ENCODE measurements at places on chromosomes 2 and 18.
A peak's percentile ranks its signal among the peaks of the same experiment; 100 is the strongest.

DNA sequence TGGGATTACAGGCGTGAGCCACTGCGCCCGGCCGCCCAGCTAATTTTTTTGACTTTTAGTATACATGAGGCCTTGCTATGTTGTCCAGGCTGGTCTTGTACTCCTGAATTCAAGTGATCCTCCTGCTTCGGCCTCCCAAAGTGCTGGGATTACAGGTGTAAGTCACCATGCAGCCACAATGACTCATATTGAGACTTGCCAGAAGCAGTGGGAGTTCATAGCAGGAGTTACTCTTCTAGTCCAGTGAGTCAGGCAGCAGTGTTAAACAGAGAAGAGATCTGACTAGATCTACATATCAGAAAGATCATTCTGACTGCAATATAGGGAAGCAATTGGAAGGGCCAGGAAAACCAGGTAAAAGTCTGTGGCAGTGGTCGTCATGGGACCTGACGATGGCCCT, 1.5 kb upstream of the FLACC1 start:
- DNase-seq = no peak

GRCh38 chr2:39325966-39326365, 82.2 kb upstream of the CDKL4 start:
- DNase-seq = no peak

GRCh38 chr2:23566241-23567142, 181.5 kb downstream of the KLHL29 start:
- no peak for DNase-seq

- DNase-seq = no peak
Measured at GRCh38 chr18:79048245-79048632, 21.0 kb upstream of the ATP9B start.

- DNase-seq = no peak
Measured at GRCh38 chr2:8693157-8693821, 11.4 kb downstream of the ID2 start.

- no peak for DNase-seq
Measured at GRCh38 chr2:192145496-192145895, 49.2 kb downstream of the TMEFF2 start.

- no peak for DNase-seq
Measured at GRCh38 chr2:218387369-218388194, 5.5 kb downstream of the SLC11A1 start.

GRCh38 chr2:5521461-5521860, 170.7 kb upstream of the SOX11 start:
- no peak for DNase-seq

DNA sequence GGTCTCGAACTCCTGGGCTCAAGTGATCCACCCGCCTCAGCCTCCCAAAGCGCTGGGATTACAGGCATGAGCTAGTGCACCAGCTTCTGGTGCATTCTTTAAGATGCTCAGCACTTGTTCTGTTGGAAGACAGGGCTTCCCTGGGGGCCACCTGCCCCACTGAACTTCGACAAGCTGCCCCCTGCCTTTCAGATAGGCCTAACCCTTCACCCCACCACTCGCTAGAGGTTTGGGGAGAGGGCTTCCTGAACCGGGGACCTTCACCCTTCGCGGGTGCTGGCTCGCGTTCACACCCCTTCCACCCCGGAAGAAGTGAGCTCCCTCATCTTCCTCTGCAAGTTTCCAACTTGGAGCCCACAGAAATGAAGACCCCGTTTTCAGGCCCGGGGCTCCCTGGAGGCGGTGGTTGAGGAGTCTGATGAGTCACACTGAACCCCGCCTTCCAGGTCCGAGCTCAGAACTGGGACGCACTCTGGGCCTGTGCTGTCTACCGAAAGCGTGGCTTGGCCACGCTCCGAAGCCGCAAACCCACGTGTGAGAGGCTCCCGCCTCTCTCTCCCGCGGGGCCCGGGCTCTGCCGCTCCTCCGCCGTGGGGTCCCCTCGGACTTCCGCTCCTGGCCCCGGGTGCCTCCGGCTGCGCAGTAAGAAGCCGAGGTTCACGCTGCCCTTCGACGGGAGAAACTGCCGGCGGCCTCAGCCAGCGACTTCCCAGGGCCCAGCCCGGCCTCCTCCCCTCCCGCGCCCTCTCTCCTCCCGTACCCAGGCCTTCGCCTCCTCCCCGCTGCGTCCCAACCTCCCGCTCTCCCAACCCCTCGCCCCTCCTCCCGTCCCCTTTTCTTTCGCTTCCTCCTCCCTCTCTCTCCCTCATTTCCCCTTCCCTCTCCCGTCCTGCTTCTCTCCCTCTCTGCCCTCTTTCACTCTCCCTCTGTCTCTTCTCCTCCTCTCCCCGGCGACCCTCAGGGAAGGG, 47.5 kb upstream of the SP3 start:
- no peak for DNase-seq

GRCh38 chr2:60526623-60527022, 26.8 kb downstream of the BCL11A start:
- DNase-seq = no peak

- DNase-seq = no peak
Measured at GRCh38 chr18:11004951-11005350, 144.4 kb downstream of the PIEZO2 start.

DNA sequence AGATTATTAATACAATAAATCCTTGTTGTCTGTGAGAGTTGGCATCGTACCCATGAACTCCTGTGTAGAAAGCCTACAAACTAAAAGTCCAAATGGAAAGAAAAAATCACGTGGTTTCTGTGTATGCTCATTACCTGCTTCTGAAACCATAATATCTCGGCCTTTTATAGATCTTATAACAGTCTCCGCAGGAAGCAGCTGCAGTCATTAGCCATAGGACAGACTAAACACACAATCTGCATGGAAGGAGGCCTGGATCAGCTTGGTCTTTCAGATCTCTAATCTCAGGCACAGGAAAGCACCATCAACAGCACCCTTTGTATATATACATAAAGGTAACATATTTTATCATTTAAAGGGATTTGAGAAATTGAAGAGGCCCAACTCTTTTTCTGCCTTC, 508.9 kb upstream of the TCF4 start:
- no peak for DNase-seq

GRCh38 chr18:57624988-57625387, 3.4 kb upstream of the NARS1 start:
- DNase-seq = no peak

GRCh38 chr2:149579972-149580882, 7.3 kb downstream of the MMADHC start:
- no peak for DNase-seq

DNA sequence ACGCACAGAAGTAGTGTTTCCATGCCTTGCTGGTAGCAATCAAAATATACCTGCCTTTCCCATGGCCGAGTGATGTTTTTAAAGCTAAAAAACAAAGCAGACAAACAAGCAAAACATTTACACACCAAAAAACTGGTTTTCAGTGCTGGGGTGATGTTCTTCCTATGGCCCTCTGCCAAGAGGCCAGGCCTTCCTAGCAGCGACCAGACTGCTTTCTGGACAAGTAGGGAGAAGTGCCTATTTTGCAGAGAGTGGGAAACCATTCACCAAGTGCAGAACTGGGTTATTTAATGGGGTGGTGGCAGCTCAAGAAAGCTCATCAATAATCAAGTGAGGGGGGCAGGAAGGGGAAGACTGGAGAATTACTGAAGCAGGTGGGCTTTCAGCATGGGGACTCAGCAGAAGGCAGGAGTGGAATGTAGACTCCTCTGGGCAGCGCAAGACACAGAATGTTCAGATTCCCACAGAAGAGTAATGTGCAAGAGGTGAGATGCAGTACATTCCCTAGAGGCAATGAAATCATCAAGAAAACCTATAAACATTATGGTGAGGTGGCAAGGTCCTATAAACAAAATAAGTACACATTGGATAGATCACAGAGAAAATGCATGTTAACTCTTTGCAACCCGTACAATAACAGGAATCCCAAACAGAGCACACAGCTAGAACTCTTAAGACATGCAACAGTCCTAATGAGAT, 44.0 kb downstream of the CPO start:
- DNase-seq = no peak

GRCh38 chr2:225764346-225764745, 364.8 kb downstream of the NYAP2 start:
- no peak for DNase-seq

- DNase-seq = no peak
Measured at GRCh38 chr2:43814711-43815110, 23.9 kb downstream of the ABCG5 start.

GRCh38 chr2:8248623-8248957, 433.3 kb upstream of the ID2 start:
- DNase-seq = no peak

- no peak for DNase-seq
Measured at GRCh38 chr2:191315365-191315752, 70.2 kb downstream of the MYO1B start.

- DNase-seq = no peak
Measured at GRCh38 chr18:79558196-79558932, 121.2 kb upstream of the CTDP1 start.

DNA sequence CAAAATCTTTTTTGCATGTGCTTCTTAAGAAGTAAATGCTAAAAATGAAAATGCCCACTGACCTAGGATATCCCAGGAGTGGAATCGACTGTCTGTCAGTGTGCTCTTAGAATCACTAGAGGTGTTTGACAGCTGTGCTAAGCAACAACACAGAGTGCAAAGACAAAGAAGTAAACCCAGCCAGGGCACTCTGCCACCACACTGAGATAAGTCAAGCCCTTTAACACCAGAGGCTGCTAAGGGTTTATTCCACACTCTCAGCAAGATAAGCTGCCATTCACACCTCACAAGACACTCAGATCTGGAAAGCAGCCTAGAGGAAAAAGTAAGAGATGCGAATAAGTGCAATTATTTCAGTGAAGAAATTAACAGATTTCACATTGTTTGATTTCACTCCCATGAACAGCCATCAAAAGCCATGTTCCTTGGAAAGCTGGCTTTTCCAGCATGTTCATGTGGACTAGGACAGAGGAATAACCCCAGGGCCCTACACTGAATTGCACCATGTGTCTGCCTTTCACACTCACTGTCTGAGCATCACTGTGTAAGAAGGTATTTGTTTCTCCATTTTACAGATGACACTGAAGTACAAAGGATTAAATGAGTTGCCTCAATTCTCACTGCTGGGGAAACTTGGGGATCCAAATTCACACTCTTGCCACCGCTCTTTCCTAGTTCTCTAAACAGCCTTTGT, 6.0 kb upstream of the BMP10 start:
- DNase-seq = no peak

GRCh38 chr2:23544589-23545295, 159.8 kb downstream of the KLHL29 start:
- DNase-seq = no peak

GRCh38 chr18:9348079-9348671, 13.6 kb downstream of the TWSG1 start:
- no peak for DNase-seq

DNA sequence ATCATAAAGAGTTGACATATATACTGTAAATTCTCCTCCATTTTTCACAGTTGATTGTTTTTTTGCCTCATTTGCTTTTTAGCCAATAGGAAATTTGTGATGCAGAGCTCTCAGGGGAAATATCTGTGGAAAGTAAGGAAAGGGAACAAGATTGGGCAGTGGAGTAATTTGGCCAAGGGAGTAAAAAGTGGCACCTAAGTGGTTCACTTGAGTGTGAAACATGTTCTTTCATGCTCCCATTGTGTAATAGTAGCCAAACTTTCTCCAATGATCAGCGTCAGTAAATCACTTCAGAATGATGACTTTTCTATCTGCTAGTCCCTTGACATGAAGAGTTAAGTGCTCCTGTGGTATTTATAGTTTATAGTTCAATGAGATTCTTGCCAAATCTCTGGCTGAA, 141.9 kb upstream of the KCNJ3 start:
- no peak for DNase-seq

DNA sequence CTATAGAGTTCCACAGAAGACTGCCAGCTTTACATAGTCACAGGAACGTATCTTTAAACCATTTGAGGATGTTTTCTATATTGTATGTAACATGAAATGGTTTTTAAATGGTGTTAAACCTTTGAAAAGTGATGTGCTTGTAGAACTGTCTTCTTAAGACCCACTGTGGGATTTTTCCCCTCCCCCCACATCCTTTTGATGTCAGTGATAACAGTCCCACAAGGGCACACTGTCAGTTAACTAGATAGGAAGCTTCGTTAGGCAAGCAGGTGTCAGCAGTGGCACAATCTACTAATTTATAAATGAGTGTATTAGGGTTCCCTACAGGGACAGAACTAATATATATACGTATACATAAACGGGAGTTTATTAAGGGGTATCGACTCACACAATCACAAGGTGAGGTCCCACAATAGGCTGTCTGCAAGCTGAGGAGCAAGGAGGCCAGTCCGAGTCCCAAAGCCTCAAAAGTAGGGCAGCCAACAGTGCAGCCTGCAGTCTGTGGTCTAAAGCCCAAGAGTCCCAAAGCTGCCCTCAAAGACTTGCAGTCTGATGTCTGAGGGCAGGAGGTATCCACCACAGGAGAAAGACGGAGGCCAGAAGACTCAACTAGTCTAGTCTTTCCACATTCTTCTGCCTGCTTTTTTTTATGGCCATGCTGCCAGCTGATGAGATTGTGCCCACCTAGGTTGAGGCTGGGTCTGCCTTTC, 23.8 kb upstream of the HNRNPLL start:
- no peak for DNase-seq

- DNase-seq = no peak
Measured at GRCh38 chr2:26605195-26605998, 35.8 kb downstream of the CIB4 start.

GRCh38 chr18:29711932-29712331, 1330.6 kb downstream of the DSC3 start:
- DNase-seq = no peak

- no peak for DNase-seq
Measured at GRCh38 chr2:83899271-83899670, 559.8 kb downstream of the SUCLG1 start.

- peak; percentile 15 for DNase-seq
Measured at GRCh38 chr2:1750933-1751766, 6.8 kb upstream of the PXDN start.

DNA sequence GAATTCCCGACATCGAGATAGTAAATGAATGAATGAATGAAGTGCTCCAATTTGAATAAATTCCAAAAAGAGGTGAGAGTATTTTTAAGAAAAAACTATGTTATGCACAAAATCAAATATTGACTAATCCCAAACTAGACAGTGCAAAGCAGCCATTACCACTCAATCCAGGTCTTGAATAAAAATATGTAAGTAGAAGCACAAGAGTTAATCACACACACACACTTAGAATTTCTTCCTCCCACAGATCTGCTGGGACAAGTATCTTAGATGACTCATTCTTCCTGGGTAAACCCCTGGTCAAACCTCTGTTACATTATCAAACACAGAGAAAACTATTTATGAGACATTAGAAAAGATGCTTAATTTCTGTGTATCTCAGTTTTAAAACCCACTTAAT, 102.0 kb downstream of the PLA2R1 start:
- DNase-seq = no peak

- DNase-seq = no peak
Measured at GRCh38 chr18:10923141-10923540, 226.2 kb downstream of the PIEZO2 start.

- DNase-seq = no peak
Measured at GRCh38 chr2:80546766-80547165, 242.2 kb upstream of the LRRTM1 start.

DNA sequence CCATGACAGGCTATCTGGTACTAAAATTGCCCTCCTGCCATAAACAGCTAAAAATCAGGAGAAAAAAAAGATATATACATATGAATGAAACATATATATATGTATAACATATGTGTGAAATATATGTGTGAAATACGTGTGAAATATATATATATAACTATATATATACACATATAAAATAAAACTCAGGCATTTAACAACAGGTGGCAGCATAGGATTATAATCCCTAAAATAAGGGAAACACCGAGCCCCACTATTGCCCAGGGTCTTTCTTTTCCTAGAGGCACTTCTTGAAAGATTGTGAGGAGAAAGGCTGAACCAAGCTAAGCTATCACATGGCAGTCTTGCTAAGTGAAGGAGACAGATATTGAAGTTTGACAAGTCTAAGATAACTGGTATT, 65.9 kb upstream of the CYTIP start:
- DNase-seq = no peak
